ENCODE measurements at places on chromosomes 5 and 9.

DNA sequence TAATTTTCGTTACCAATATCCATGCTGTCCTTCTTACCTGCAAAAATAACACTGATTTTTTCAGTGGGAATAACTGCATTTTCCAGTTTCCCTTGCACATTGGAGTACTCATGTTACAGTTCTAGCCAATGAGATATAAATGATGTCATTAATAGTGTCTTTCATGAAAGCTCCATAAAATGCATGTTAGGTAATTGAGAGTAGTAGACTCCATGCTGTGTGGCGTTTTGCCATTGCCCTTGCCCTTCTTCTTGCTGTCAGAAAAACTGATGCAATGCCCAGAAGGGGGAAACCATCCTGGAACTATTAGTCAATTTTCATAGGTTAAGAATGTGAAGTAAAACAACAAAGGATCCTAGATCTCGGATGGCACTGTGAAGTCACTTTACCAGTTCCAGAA is 1765.3 kb downstream of the EFNA5 start:
- no peak for DNase-seq

- DNase-seq, result peak; percentile 4
These were observed 1.3 kb upstream of the NNT start for GRCh38 chr5:43601454-43602260.

- no peak for DNase-seq
These were observed 49.8 kb downstream of the ROR2 start for GRCh38 chr9:91900055-91900796.

- no peak for DNase-seq
These were observed 50.8 kb downstream of the DMRT2 start for GRCh38 chr9:1100945-1101344.

DNA sequence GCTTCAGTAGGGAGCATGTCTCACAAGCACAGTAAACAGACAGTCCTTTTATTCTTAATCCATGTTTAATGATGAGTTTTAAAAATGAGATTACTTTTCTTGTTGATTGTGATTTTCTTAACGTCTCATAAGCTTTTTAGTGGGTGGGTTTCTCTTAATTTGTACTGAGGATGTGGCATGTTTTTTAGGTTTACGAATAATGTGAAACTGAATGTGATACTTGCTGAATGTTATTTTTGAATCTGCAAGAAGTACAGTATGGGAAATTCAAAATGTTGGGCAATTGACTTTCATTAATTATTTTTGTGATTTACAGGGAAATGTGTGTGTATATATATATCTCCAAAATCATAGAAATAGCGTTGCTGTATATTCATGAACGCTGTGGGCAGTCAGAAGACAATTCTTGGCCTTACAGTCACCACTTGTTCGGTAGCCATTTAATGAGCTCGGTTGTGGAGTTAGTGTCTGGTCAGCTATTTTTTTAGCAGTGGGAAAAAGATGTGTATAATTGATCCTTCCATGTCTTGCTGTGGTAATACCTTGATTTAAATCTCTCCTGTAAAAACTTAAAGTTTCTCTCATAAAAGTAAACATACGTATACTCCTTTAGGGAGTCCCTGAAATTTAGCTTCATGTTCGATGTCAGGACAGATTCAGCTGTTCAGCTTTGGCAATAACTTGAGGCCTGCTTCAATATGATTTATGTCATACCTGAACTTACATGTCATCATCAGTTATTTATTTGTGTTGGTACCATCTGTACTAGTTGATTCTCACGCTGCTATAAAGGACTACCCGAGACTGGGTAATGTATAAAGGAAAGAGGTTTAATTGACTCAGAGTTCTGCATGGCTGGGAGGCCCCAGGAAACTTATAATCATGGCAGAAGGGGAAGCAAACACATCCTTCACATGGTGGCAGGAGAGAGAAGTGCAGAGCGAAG is 15.0 kb downstream of the ICE1 start:
- DNase-seq, result no peak

- DNase-seq, result no peak
These were observed 152.1 kb upstream of the SLC24A2 start for GRCh38 chr9:19940811-19941535.

DNA sequence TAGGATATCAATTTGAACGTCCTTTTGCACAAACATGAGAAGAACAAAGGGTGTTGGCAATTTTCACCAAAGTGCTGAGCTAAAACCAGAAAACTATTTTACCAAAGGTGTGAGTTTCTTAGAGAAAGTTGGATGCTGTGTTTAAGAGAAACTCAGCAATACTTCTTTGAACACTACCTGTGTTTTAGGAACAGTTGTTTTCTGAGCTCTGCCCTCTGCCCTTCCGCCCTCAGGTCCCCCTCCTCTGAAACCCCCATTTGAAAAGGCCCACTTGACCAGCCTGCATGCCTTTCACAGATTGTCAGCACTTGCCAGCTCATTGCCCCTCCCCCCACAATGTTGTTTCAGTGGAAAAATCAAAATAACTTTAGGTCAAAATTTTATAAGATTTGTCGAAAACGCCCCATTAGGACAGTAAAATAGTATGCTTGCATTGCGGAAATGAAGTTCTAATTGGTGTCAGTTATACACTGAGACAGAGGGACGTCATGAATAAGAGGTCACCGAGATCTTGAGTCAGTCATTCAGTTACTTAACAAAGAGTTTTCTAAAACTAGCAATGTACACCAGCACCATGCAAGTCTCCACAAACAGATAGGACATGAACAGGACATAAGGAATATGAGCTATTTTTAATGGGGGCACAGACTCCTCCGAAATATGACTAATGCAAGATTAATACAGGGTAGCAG is 61.9 kb upstream of the IL7R start:
- no peak for DNase-seq

DNA sequence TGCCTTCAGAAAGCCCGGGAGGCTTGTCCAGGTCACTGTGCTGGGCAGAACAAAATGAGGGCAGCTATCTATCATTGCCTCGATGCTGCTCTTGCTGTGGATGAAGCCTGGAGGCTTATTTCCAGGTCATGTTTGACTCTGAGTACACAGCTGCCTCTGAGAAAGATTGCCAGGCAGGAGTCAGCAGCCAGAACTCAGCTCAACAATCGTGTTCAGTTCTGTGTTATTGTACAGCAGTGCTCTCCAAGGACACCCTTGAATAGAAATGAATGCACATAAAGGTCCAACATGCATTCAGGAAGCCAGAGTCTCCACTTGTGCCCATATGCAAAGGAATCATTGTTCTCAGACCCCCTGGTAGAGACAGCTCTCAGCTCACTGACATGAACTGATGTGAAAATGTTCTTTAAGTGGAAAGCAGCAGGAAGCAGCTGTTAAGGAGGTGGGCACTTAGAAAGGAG is 61.7 kb upstream of the ZFR start:
- DNase-seq, result no peak

GRCh38 chr9:87620731-87621322 is 105.1 kb upstream of the CTSL start:
- no peak for DNase-seq

- no peak for DNase-seq
These were observed 398.3 kb downstream of the IRX1 start for GRCh38 chr5:3993856-3994473.

DNA sequence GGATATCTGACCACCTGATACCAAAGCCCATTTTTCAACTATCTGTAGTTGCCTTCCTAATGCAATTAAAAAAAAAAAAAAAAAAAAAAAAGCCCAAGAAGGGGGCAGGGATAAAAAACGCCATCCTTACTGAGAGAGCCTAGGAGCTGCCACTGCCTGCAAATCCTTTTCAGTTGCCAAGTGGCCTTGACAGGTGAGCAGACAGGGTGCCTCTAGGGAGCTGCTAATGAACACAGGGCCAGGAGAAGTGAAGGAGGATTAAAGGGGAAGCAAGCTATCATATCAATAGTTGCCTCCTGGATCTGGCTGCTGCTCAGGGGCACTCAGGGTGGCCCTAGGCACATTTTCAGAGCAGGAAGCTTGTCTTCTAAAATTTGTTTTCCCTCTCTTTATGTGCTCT is 547.4 kb downstream of the TLE1 start:
- no peak for DNase-seq

DNA sequence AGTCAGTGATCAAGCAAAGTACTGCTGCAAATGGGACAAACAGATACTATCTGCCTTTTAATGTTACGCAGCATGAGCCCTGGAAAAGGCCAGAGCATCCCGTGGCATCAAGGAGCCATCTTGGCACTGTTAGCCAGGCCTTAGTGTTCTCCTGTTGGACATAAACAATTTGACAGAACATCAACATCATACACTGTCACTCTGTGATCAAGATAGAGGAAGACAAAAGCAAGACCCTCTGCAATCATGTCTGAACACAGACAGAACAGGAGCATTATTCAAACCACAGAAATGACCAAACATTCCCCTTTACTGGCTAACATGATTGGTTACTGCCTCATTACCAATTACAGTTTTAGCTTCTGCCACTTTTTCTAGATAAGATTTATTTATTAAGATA is 21.2 kb upstream of the ROPN1L start:
- DNase-seq, result no peak

GRCh38 chr5:92633176-92633575 is 947.8 kb downstream of the NR2F1-AS1 start:
- DNase-seq, result no peak

- no peak for DNase-seq
These were observed 167.6 kb downstream of the TMEM38B start for GRCh38 chr9:105861972-105862371.

GRCh38 chr9:127319366-127320114 is 55.0 kb downstream of the GARNL3 start:
- no peak for DNase-seq

DNA sequence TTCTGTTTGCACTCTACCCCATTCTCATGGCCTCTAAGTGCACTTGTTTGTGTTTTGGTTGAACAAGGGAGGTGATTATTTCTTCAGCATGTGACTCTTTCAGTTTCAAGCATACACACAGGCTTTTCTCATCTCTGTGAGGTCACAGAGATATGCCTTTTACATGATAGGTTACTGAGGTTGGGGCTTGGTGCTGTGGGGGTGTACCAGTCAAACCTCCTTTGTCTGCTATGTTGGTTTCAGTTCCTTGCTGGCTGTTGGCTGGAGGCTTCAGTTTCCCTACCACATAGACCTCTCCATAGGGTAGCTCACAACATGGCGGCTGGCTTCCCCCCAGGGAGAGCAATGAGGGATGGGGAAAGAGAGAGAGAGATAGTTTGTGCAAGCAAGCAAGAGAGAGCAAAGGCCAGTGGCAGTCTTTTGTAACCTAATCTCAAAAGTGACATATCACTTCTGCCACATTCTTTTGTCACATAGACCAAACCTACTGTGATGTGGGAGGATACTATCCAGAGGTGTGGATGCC is 96.7 kb upstream of the SEMA6A start:
- DNase-seq, result no peak

DNA sequence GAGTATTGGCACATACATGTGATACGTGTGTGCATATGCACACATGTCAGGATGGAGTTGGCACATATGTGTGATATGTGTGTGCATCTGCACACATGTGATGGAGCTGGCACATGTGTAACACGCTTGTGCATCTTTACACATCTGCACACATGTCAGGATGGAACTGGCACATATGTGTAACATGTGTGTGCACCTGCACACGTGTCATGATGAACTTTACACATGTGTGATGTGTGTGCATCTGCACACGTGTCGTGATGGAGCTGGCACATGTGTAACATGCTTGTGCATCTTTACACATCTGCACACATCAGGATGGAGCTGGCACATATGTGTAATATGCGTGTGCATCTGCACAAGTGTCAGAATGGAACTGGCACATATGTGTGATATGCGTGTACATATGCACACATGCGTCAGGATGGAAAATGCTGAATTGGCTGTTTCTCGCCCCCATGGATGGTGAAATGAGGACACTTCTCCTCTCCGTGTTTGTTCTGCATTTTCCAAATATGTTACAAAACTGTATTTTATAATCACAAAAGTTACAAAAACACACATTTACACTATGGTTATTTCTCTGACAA is 16.3 kb upstream of the SLC6A19 start:
- no peak for DNase-seq

GRCh38 chr5:102663749-102664530 is 91.2 kb upstream of the PAM start:
- peak; percentile 53 for DNase-seq

GRCh38 chr5:95644351-95645042 is 2.1 kb upstream of the RFESD start:
- peak; percentile 42 for DNase-seq

DNA sequence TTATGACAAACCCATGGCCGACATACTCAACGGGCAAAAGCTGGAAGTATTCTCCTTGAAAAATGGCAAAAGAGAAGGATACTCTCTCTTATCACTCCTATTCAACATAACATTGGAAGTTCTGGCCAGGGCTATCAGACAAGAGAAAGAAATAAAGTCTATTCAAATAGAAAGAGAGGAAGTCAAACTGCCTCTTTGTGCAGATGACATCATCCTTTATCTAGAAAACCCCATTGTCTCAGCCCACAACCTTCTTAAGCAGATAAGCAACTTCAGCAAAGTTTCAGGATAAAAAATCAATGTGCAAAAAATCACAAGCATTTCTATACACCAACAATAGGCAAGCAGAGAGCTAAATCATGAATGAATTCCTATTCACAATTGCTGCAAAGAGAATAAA is 1799.9 kb upstream of the ACO1 start:
- no peak for DNase-seq

GRCh38 chr9:13047827-13048587 is 231.5 kb downstream of the MPDZ start:
- DNase-seq, result no peak

GRCh38 chr9:16343249-16344237 is 526.9 kb downstream of the BNC2 start:
- peak; percentile 53 for DNase-seq

GRCh38 chr5:37086466-37087173 is 162.6 kb downstream of the CPLANE1 start:
- no peak for DNase-seq

GRCh38 chr9:17462869-17463464 is 115.9 kb upstream of the SH3GL2 start:
- DNase-seq, result peak; percentile 48

DNA sequence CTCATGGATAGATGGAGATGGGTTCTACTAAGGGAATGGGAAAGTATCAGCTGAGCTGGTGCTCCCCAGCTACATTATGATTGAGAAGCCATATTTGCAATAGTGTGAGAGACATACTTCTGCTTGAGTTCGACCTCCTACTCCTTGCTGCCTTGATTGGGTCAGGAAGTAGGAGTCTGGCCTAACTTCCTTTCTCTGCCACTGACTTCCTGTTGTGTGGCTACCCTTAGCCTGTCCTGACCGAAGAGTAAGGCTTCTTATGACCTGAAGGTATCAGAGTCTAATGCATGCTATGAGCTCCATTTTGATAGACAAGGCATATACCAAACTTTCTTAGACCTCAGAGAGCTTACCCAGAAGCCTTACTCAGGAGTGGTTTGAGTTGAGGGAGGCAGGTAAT is 53.9 kb downstream of the OSTF1 start:
- no peak for DNase-seq
